ENCODE measurements at places on chromosomes 1 and 21. TPM values are rescaled to one million over a fixed set of nuclear protein-coding genes. Genes with fewer than 3 reads are reported as not detected.

CFHR2 gene
- not detected for total RNA-seq

EEIG2 gene
- total RNA-seq = 5.9 TPM

DNA sequence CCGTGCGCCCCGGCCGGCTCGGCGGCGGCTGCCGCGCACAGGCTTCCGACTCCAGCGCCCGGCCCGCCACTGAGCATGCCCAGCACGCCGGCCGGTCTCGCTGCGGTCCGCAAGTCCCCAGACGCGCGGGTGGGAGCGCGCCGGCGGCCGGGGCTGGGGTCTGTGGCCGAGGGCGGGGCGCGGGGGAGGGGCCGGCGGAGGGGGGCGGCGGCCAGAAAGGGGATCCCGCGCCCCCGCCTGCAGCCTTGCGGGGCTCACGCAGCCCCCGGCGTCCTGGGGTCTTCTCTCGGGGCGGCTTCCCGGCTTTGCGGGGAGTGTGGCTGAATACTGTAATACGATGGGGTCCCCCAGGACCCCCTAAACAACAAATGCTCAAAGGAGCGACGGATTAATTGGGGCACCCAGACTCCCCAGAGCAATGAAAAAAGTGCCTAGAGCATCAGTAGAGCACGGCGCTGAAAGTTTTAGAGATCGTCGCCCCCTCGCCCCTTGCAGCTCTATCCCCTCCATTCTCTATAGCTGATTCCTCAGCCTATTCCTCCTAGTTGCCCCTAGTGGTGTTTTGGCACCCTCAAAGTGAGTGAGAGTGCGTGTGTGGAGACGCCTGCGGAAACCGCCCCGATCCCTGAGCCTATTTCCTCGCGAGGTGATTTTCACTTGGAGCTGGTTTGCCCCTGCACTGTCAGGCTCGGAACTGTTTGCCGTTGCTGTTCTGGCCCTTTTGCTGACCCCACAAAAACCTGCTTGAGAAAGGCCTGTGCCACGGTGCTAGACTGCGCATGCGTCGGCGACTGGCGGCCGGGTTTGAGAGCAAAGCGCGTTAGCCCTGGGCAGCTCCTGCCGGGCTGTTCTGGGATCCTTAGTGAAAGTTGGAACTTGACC is at the start of gene VAV3:
Gene VAV3 (minus strand): TSS at position 71 of the 882 bp plus-strand sequence. CDS start 311 bp downstream, outside the sequence.
- peak; percentile 86 for DNase-seq

DNA sequence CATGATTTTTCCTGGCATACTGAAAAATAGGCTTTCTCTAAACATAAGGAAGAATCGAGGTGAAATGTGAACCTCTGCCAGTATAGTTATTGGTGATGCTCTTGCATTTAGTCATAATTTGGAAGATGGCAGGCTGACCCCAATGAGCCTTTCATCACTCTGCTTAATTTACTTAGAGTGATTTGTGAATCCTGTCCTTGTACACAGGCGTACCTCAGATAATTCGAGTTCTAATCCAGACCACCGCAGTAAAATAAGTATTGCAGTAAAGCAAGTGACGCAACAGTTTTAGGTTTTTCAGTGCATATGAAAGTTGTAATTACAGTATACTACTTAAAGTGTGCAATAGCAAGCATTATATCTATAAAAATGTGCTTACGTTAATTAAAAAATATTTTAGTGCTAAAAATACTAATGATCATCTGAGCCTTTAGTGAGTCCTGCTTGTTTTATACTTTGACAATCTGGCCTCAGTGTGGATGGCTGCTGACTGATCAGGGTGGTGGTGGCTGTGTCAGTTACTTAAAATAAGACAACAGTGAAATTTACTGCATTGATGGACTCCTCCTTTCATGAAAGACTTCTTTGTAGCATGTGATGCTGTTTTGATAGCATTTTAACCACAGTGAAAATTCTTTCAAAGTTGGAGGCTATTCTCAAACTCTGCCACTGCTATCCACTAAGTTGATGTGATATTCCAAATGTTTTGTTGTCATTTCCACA is 1.7 kb downstream of the PKNOX1 start:
- DNase-seq = peak; percentile 70

CHI3L2 gene
- total RNA-seq = 3.2 TPM

DNA sequence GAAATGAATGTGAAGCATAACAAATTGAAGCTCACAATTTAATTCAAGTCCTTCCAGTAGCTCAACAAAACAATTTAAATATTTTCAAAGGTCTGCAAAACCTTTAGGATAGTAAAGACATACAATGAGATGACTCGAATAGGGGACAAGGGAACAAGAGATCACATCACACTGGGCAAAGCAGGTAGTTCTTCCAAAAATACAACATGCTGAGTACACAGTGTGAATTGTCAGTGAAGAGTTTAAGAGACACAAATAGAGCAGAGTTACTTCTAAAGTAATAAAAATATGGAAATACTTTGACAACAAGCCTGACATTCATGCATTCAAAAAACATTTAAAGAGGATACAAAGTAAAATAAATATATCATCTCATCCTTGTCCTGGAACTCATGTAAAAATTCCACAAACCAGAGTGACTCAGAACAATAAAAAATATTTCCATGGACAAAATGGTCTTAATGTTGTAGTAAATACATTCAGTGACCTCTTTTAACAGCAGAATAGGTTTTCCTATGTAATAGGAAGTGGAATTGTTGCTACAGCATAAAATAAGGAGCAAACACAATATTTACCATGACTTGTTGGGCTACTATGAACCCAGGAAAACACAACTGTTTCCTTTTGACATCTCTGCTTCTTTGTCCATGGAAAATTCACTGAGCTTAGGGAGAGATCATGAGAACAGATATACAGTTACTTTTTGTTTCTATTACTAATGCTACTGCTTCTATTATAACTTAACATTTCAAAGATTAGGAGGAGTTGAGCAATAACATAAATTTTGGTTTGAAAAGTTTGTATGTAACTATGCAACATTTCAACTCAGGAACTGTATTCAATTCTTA is 83.7 kb upstream of the BCL10 start:
- no peak for DNase-seq

DNA sequence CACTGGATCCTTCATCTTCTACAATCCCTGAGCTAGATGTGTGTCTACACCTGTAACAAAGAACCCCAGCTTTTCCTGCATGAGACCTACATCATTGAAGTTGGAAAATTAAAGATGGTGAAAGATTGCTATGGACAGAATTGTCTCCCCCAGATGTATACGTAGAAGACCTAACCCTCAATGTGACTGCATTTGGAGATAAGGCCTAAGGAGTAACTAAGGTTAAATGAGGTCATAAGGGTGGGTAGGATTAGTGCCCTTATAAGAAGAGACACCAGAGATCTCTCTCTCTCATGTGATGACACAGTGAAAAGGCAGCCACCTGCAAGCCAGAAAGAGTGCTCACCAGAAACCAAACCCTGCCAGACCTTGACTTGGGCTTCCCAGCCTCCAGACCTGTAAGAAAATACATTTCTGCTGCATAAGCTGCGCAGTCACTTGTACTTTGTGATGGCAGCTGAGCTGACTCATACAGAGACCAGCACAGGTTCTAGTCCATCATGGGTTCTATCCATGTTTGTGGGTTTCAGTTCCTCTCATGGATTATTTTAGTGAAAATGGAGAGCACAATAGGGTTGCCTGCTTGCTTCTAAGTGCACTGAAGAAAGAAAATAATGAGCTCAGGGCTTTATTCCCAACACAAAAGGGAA is 180.8 kb downstream of the TPR start:
- no peak for DNase-seq

DNA sequence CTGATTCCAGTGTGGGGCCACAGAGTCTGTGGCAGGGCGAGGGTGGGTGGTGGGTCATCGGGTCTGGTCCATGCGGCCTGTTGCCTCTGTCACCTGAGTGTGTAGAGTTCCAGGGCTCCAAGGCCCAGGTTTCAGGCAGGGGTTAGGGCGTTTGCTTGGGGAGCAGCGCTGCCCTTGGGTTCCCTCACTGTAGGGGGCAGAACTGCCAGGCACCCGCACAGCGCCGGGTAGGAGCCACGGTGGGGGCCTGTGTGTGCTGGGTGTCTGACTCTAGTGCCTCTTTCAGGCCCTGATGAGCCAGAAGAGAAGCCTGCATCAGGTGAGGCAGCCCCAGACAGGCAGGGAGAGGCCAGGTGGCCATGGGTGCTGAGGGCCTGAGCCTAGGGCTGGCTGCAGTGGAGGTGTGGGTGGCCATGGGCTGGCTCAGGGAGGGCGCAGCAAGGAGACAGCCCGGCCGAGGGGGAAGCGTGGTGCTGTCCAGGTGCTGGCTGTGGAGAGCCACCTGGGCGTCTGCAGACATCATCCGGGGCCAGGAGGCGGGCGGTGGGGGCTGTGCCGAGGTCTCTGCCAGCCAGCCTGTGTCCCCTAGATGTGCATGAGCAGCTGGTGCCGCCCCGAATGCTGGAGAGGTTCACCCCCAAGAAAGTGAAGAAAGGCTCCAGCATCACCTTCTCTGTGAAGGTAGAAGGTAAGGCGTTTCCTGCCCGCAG is 72.3 kb downstream of the TRIM11 start:
- no peak for DNase-seq

DNA sequence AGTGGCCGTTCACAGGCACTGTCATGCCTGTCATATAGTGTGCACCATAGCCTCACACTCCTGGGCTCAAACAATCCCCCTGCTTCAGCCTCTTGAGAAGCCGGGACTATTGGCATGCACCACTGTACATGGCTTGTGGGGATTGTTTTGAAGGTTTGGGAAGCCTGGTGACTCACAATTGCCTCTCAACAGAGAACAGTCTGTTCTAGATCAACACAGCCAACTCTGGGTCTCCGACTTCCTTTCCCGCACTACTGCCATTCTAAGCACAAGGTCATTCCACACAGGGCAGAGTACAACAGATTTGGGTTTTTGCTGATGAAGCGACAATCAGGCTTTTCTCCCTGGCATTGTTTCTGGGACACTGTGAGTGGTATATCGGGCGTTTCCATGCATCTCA is 15.5 kb upstream of the AHCTF1 start:
- DNase-seq = peak; percentile 74

GRCh38 chr1:37482004-37482785 is 7.8 kb downstream of the ZC3H12A start:
- DNase-seq = no peak

- peak; percentile 32 for DNase-seq
These were observed 3.1 kb downstream of the PADI1 start for GRCh38 chr1:17207966-17208418.

- no peak for DNase-seq
These were observed 180.7 kb downstream of the COQ8A start for GRCh38 chr1:227120826-227121225.

DNA sequence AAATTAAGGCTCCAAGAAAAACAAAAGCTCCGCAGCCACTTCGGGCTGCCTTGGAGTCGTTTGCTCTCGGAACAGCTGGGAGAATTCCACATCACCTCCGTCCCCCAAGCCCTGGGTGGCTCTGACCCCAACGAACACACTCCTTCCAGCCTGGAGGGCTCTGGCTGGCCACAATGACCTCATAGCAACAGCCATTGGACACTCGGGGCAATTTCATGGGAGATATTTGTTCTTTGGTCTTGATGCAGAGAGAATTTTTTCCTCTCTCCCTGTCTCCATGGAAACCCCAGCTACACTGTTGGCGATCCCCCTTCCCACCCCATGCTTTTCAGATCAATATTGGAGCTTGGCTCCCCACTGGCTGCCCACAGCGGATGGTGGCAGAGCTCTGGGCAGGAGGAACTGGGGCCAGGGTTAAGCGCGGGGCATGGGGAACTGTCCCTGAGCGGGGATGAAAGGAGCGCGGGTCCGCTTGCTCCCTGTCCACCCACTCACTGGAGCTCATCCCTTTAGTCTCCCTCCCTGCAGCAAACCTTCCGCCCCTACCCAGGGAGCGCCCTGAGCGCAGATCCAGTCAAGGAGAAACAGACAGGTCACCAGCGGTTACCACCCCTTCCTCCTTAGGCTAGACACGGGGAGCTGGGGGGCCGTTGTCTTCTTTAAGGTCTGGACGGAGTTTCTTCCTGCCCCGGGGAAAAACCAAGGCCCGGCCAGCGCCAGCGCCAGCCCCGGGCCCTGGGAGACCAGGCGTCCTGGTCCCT is 1.2 kb downstream of the WNT4 start:
- DNase-seq = peak; percentile 56

DNA sequence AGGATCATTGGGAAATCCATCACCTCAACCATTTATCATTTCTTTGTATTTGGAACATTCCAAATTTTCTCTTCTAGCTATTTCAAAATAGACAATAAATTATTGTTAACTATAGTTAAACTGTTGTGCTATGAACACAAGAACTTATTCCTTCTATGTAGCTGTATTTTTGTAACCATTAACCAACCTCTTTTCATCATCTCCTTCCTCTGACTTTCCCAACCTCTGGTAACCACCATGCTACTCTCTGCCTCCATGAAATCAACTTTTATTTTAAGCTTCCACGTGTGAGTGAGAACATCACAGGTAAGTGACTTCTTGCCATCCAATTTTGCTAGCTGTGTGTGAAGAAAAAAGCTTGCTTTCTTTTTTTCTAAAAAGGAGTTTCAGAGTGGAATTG is 418 bp downstream of the IFI44L start:
- DNase-seq = no peak

CLEC20A gene
- total RNA-seq = not detected

DNA sequence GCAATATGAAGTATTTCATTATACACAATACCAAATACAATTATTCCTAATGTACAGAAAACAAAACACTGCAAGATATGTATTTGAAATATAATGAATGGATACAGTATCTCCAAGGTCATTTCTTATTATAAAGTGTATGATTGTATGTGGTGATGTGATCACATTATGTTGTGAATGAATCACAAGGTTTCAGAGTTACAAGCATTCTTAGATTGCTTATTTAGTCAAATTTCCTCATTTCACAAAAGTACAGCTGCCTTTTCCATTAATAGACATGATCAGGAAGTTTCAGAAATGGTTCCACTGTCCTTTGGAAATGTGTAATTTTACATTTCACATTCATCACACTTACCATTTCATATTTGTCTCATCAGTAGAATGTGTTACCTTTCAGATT is 28.3 kb upstream of the NEK7 start:
- no peak for DNase-seq

GRCh38 chr1:173122344-173122935 is 71.7 kb upstream of the TNFSF18 start:
- DNase-seq = peak; percentile 16

DNA sequence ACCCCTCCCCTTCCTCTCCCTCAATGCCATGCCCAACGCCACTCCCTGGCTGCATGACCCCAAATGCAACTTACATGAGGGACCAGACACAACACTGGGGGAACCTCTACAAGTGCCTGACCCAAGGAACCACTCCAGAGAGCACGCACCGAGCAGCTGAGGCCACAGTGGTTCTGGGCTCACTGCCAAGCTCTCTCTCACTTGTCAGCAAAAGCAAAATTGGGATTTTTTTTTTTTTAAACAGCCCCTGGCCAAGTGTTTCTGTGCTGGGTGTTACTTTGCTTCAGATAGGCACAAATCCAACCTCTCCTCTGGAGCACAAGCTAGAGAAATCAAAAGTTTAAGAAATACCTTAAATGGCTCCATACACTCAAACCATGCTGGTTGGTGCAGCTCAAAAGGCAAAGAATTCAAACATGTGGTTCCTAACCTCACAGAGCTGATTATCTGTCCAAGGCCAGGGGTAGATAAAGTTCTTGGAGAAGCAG is 363.0 kb downstream of the SETD4 start:
- peak; percentile 89 for DNase-seq

TGFB2 gene
- 18.4 TPM for total RNA-seq

All from myocyte (in vitro differentiated cells).